ENCODE measurements at places on chromosomes 3 and 15. TPM values are rescaled to one million over a fixed set of nuclear protein-coding genes. Genes with fewer than 3 reads are reported as not detected.
A peak's percentile ranks its signal among the peaks of the same experiment; 100 is the strongest.

DNA sequence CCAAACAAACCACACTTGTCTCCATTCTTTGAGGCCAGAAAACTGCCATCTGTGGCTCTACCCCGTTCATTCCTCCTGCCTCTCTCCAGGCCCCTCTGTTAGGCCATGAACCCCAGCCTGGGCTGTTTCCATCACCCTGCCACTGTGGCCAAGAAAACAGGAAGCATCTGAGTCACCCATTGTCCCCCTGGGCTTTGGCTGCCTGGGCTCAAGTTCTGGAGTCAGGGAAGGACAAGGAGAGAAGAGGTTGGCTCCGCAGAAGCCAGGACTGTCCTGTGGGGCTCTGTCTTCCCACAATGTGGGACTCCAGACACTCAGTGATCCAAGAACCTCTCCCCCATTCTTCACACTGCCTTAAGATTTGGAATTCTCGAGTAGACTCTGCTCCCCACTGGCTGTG, 14.8 kb upstream of the LCTL start:
- peak; percentile 18 for DNase-seq

DNA sequence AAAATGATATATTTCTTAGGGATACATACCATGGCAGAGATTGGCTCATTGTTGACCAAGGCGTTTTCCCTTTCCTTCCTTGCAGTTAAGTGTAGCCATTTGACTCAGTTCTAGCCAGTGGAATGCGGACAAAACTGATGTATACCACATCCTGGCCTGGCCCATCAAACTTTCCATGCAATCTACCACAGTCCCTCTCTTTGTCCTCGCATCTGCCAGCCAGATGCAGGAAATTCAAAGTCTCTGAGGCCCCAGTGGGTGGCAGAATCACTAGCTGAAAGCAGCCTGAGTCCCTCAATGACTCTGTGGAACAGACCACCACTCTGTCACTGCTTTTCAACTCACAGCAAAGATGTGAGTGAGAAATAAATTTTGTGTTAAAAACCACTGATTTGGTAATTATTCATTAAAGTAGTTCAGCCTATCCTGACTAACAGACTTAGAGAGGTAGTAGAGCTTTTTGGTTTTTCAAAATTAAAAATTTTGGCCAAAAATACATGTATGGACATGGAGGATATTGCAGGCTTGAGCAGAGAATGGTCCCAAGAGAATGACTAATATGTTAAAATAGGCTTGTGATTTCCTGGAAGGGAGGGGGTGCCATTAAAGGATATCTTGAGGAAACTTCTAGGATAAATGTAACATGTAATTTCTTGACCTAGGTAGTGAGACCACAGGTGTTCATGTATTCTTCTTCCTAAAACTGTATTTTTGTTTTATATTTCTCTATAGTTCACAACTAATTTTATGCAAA, 10.9 kb downstream of the LRRFIP2 start:
- no peak for DNase-seq

Gene RYR3
- total RNA-seq: not detected

- DNase-seq: no peak
Measured at GRCh38 chr3:12536423-12536822, 8.9 kb downstream of the MKRN2OS start.

- DNase-seq: no peak
Measured at GRCh38 chr3:107540857-107541256, 18.1 kb downstream of the BBX start.

DNA sequence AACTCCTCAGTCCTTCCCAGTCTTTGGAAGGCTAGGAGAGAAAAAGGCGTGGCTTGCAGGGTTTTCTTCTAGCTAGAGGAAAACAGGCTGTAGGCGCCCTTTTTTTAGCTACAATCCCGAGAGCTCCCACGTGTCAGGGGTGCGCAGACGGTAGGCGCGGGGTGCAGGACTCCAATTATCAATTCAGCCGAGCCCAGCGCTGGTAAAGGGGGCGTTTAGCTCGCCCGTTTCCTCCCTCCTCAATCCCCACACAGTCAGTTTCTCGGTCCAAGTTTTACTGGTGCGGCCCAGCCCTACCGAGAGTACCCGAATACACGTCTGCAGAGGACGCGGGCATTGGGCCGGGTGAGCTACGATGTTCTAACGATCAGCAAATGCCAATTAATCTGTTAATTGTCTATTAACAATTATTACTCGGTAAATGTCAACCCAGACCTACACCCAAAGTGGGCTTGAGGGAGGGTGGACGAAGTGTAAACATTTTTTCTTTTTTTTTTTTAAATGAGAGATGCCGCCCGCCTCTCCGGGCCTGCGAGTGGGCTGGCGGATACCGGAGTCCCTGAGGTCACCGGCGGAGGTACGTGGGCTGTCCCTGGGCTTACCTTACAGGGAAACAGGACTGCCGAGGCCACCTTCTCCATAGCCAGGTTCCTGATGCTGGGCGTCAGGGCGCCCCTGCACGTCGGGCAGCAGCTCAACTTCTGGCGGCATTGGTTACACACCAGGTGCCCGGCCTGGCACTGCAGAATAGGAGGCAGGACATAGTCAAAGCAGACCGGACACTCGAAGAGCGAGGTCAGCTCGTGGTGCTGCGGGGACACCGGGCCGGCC, 923 bp downstream of the SIAH2 start:
- peak; percentile 38 for DNase-seq

Gene TMEM41A
- total RNA-seq: 26.7 TPM

All from naive thymus-derived CD8-positive, alpha-beta T cell (primary cell).